ENCODE measurements at places on chromosomes 4 and X.

DNA sequence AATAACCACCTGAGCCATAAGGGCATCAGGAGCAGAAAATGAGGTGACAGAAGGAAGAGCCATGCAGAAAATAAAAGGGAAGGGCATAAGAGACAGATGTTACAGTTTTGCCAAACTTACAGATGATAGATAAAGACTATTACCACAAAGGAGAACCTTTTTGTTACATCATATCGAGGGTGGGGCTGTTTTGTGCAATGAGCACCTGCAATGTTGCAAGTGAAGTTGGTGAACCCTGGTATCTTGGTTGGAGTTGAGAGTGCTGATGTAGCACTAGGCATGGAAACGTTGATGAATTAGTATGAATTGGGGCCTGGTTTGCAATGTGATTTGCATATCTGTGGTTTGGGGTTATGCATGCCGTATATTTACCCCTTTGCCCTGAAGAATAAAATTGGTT is 119.8 kb upstream of the TEX13D start:
- peak; percentile 90 for ATAC-seq

DNA sequence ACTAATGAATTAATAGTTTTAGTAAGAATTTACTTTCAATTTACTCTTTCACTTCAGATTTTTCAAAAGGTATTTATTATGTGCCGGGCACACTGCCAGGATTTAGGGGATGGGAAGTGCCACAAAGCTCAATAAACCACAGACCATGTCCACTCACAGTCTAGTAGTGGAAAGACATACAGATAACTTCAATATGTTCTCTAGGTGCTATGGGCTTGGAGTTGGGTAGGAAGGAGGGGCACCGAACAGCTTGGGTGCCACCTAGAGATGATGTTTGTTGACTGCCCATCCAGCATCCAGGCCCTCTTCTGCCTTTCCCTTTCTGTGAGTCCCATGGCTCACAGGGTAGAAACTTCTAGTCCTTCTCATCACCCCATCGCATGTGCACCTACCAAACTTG is 17.8 kb downstream of the MFAP3L start:
- no peak for ATAC-seq

DNA sequence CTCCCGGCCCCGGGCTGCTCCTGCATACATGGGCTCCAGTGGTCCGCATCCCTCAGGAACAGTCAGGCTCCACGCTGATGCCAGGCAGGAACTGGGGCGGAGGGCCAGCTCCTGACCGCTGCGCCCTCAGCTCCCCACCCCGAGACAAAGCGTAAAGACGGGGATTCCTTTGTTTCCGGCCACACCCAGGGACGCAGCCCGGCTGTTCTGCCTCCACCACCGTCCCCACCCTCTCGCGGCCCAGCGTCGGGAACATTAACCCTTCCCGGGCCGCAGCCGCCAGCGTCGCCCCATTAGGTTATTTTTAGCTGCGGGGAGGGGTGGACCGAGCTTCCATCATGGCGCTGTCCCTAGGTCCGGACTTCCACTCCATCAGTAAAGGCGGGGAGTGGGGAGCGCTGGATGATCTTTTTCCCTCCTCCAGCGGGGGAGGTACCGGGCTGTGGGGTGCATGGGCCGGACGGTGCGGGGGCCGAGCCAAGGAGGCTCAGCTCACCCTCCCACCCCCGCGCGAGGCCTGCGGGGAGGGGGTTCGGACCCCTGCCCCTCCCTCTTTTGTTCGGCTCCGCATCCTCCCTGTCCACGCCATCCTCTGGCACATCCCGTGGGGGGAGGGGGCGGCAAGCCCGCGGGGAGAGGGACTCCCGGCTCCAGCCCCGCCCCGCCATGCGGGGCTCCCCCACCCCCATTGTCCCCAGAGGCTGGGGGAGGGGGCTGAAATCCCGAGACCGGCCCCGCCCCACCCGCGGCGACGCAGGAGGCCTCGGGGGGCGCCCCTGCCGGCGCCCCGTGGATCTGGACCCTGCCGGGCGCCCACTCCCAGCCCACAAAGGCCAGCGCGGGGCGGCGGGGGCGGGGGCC is 5.3 kb downstream of the CRMP1 start:
- ATAC-seq, result no peak

- no peak for ATAC-seq
These were observed 120.2 kb upstream of the NDST4 start for GRCh38 chr4:115233600-115233999.

DNA sequence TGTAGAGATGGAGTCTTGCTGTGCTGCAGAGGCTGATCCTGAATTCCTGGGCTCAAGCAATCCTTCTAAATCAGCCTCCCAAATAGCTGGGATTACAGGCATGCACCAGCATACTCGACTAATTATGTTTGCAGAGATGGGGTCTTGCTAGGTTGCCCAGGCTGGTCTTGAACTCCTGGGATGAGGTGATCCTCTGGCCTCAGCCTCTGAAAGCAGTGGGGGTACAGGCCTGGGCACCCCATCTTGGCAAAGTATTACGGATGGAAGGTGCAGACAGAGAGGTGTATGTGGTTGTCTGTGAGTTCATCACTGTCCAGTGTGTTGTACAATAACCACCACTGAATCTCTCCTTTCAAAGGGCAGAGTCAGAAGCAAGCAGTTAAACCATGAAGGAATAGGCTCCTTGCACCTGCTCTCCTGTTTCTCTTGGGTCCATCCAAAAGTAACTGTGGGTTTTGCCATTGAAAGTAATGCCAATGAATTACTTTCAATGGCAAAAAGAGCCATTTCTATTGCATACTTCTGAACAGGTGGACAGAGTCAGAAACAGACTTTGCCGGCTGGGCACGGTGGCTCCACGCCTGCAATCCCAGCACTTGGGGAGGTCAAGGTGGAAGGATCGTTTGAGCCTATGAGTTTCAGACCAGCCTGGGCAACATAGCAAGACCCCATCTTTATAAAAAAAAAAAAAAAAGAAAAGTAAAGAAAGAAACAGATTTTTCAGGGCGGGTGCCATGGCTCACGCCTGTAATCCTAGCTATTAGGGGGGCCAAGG is 7.0 kb upstream of the AKAP17A start:
- no peak for ATAC-seq

- ATAC-seq, result no peak
These were observed 98.0 kb downstream of the TBL1X start for GRCh38 chrX:9562851-9563250.

DNA sequence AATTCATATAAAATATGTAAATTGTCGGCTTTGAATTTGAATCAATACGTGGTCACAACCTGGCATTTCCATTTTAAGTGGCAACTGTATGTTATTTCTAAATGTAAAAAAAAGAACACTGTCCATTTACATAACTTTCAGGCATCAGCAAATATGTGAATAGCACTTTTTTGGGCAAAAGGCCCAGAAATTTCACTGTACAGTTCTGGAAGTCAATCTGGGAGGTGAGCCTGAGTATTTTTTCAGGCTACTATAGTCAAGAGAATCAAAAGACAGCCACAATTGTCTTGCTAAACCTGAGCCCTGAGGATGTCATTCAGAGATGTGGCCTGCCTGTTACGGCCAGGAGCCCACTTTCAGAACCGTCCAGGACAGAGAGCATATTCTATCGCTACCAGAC is 543.9 kb upstream of the MAGEB2 start:
- ATAC-seq, result no peak

GRCh38 chrX:107940095-107940494 is 42.1 kb downstream of the TEX13B start:
- ATAC-seq, result no peak

- no peak for ATAC-seq
These were observed 173.8 kb upstream of the DCAF12L2 start for GRCh38 chrX:126339928-126340327.

DNA sequence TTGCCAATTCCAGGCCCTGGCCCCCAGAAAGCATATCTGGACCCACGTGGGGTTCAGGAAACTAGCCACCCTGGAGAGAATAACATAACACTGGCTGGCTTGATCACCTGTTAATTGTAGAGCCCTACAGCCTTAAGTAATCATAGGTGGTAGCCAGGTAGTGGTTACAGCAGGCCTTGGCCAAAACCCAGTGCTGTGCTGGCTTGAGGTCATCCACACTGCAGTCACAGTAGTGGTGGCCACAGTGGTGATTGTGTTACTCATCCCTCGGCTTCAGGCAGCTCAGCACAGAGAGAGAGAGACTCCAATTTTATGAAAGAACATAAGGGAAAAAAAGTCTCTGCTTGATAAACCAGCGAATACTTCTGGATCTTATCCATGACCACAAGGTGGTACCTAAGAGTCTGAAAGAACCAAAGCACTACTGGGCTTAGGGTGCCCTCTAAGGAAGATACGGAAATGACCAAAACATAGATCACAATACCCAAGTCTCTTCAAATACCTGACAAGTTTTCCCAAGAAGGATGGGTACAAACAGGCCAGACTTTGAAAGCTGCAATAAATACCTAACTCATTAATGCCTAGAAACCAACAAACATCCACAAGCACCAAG is 46.6 kb upstream of the CDX4 start:
- no peak for ATAC-seq

GRCh38 chr4:126238013-126238412 is 923.3 kb downstream of the FAT4 start:
- no peak for ATAC-seq

GRCh38 chrX:153444333-153445011 is 1.4 kb downstream of the TREX2 start:
- ATAC-seq, result no peak

- ATAC-seq, result no peak
These were observed 45.4 kb downstream of the SCD5 start for GRCh38 chr4:82753238-82753637.

DNA sequence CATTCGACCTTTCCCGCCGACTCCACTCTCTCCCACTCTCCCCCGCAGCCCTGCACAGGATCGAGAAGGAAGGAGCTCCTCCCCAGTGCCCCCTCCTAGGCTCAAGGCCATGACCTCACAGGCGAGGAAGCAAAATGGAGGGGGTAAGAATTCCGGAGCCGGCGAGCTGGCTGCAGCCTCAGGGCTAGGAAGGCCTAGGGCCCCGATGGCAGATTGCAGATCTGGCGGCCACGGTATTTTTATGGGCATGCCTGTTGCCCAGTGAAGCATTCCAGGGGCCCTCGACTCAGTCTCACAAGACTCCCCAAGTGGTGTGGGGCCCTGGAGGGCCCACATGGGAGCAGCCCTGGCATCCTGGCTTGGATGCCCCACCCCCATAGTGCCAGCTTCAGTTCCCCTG is 942 bp upstream of the L1CAM start:
- ATAC-seq, result no peak

- no peak for ATAC-seq
These were observed 344.7 kb downstream of the PCDH10 start for GRCh38 chr4:133493776-133494175.

- ATAC-seq, result no peak
These were observed 41.0 kb upstream of the PITX2 start for GRCh38 chr4:110663738-110664444.

- ATAC-seq, result no peak
These were observed 80.2 kb downstream of the HTRA3 start for GRCh38 chr4:8349664-8350236.

GRCh38 chr4:41280010-41280409 is 23.3 kb downstream of the UCHL1 start:
- ATAC-seq, result no peak

- no peak for ATAC-seq
These were observed 136.6 kb downstream of the STAG2 start for GRCh38 chrX:124098089-124098488.

GRCh38 chr4:156783966-156784365 is 187.6 kb downstream of the PDGFC start:
- ATAC-seq, result no peak

- ATAC-seq, result peak; percentile 59
These were observed 20.5 kb upstream of the OPN1LW start for GRCh38 chrX:154123241-154124219.

- ATAC-seq, result no peak
These were observed 185.5 kb downstream of the MGST2 start for GRCh38 chr4:139851133-139851532.

- ATAC-seq, result no peak
These were observed 1.8 kb downstream of the SPCS3 start for GRCh38 chr4:176321589-176321988.

DNA sequence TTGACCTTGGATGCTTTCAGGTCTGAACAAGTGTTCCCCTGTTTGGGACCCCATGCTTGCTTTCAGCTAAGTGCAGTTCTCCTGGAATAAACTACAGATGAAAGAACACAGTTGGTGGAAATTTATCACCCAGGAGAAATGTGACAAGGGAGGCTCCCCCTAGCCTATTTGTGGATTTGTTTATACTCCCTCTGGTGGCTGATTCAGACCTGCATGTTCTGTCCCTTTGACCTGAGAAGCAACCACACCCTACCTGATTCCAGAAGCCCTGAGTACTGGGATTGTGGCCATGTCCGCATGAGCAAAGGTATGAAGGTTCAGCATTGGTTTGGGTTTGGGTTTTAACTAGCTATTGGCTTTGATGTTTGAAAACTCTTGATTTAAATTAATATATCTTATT is 440.9 kb downstream of the MID1IP1 start:
- ATAC-seq, result no peak

- peak; percentile 83 for ATAC-seq
These were observed 21.9 kb downstream of the ATP2B3 start for GRCh38 chrX:153539171-153539978.

DNA sequence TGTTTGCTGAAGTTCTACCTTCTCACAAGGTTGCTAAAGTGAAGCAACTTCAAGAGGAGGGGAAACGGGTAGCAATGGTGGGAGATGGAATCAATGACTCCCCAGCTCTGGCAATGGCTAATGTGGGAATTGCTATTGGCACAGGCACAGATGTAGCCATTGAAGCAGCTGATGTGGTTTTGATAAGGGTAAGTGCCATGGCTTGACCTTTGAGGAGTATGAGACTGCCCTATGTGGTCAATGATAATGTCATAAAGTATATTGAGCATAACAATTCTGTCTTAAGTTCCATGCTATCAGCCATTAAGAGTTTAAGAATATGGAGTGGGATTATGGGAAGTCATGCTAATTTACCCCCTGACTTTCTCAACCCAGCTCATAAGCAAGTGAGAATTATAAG is 61.4 kb upstream of the PGK1 start:
- no peak for ATAC-seq

DNA sequence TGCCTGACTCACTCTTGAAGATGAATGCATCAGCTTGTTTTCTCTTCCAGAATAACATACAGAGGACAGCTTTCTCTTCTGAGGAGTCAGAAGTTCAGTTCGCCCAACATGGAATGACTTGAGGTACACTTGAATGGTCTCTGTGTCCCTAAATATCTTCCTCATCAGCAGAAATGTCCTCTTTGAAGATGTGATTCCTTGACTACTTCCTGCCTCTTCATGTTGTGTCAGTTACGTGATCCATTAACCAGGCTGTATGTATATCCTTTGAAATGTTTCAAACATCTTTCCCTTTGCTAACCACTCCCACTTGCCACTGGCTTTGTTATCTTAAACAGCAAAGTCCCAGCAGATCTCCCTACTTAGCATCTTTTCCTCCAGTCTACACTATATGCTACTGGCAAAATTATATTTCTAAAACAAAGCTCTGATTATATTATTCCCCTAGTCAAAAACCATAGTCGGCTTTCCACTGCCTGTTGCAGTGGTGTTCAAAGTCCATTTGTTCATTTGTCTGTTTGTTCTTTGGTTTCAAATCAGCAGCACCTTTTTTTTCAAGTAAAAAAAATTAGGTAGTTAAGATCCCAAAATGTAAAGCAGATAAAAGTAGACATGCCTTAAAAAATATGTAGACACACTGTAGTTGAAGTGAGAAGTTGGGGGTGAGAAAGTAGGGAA is 82.1 kb upstream of the PAK3 start:
- ATAC-seq, result no peak

Data from activated CD4-positive, CD25-positive, alpha-beta regulatory T cell treated with anti-CD3 and anti-CD28 coated beads, Interleukin-2, amount 50 U/mL, for 24 hours (primary cell).